ENCODE measurements at places on chromosomes 16 and 17.

- no peak for DNase-seq
Observed at GRCh38 chr17:50269477-50270434, 4.5 kb upstream of the TMEM92 start.

- peak; percentile 42 for DNase-seq
Observed at GRCh38 chr17:29140631-29141513, 39.3 kb downstream of the MYO18A start.

DNA sequence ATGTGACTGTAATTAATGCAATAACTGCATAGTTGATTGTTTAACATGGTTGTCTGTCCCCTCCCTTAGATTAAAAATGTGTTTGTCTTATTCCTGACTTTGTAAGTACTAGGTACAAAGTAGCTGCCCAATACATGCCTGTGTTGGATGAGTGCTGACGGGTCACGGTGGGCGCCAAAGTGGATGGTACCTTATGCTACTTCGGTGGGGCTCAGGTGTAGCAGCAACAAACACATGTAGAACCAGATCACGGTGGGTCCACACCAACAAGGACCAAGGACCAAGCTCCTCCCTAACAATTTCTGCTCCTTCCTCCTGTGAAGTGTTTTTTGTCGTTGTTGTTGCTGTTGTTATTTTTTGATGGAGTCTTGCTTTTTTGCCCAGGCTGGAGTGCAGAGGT is 46.4 kb upstream of the ZFHX3 start:
- DNase-seq: no peak

DNA sequence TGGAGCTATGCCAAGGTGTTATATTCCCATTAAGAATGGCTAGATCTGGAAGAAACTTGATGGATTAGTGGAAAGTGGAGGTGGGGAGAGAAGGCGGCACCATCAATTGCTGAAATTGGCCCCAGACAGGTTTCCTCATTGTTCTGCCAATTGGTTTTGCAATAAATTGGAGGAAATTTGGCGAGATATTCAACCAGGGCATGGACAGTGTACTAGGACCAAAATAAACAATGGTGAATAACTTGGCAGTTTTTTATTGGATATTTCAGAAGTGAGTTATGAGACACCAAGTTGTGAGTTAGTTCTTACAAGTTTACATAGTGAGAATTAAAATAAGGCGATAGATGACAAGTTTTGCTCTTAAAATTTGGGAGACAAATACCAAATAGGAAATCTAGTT is 41.1 kb upstream of the SOX9 start:
- no peak for DNase-seq

- DNase-seq: no peak
Observed at GRCh38 chr16:3727806-3728381, 10.6 kb upstream of the TRAP1 start.

DNA sequence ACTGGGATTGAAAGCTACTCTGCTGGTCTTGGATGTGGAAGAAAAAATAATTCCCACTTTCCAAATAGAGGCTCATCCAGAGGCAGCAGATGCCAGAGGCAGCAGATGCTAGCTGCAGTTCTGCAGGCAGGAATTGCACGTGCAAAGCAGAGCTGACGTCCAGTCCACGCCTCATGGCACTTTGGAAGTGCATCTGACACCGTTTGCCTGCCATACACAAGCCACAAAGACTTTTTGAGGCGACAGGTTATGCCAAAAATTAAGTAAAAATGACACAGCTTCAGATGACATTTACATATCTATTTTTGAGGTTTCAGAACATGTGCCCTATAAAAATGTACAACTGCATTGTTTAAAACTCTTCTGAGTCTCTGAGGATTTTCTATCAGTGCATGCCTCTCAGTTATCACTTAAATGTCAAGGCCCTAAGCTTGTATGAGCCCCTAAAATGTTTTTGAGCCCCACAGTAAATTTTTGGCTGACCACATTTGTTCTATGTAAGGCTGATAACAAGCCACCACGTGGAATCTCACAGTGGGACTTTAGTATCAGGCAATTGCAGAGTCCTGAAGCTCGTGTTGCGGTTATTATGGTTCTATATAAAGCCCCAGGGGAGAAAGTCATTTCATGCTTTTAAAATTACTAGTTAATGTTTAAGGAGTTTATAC is 239.2 kb downstream of the PRKCA start:
- DNase-seq: no peak

- no peak for DNase-seq
Observed at GRCh38 chr17:35387496-35387895, 14.1 kb upstream of the SLFN11 start.

- DNase-seq: no peak
Observed at GRCh38 chr17:51372345-51373004, 112.1 kb downstream of the UTP18 start.

DNA sequence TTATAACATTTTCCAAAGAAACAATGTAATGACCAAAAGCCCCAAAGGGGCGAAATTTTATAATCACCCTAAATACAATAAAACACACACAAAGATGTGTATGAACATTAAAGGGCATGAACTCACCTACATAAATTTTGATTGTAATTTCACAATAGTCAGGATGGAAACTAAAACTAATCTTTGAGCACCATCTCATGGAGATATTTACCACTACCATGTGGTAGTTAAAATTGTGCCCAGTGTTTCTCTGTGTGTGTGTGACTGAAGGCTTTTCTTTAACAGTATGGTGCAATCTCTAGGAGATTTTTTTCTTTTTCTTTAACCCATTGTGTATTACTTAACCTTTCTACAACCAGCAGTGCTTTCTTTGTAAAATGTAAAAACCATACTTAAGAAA is 19.7 kb upstream of the MEIOC start:
- no peak for DNase-seq

DNA sequence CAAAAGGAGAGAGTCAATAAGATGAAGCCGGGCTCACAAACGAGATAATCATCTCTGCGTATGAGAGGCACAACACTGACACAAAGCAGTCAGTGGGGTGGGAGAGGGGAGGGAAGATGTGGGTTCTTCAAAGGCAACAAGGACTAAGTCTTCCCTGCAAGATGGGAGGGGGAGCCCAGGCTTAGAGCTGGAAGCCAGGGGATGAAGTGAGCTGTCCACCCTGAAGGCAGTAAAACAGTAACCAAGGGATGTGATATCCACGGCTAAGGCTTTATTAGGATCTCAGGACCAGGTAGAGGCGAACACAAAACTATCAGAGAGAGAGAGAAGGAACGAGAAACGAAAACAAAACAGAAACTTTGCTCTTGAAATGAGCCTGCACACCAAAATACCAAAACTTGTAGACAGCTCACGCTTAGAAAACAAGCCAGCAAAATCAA is 115.9 kb downstream of the DYNLRB2 start:
- DNase-seq: no peak

GRCh38 chr17:78947235-78948149 is 22.3 kb upstream of the TIMP2 start:
- no peak for DNase-seq

- no peak for DNase-seq
Observed at GRCh38 chr16:69465083-69465721, 40.8 kb downstream of the CYB5B start.

DNA sequence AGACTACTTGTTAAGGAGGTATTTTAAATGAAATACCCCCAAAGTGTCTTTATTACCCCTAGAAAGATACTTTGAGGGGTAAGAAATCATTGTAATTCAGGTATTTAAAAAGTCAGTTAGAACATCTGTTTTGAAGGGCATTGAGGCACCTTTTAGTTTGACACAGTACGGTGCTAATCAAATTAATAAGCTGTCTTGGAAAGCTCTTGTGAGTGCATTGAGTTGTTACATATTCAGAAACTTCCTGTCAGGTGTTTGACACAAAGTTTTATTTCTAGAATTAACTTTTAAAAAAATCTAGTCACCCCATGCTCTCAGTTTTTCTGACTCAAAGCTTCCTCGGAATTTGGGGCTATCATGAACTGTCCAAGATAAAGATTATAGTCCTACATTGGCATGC is 4.6 kb downstream of the RBBP6 start:
- DNase-seq: no peak

Measured in stimulated activated CD8-positive, alpha-beta memory T cell treated with anti-CD3 and anti-CD28 coated beads, Interleukin-4, amount 100 ng/mL, for 1 hour (primary cell).